ENCODE measurements at places on chromosomes 11 and 22.
A peak's percentile ranks its signal among the peaks of the same experiment; 100 is the strongest.

DNA sequence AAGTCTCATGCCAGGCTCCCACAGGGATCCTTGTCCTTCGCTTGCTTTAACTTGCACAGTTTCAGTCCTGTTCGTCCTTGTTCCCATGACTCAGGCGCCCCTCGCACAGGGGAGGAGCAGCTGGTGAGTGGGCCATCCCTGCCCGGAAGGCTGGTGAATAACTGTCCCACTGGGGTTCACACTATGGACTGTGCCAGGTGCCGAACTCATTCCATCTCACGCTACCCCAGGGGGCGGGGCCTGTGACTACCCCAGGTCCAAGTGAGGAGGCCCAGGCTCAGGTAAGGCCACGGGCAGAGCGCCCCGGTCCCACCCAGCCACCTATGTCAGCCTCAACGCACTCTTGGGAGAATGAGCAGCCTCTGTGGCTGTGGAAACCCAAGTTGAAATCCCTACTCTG lies 7.2 kb upstream of the CARD10 start:
- no peak for DNase-seq

DNA sequence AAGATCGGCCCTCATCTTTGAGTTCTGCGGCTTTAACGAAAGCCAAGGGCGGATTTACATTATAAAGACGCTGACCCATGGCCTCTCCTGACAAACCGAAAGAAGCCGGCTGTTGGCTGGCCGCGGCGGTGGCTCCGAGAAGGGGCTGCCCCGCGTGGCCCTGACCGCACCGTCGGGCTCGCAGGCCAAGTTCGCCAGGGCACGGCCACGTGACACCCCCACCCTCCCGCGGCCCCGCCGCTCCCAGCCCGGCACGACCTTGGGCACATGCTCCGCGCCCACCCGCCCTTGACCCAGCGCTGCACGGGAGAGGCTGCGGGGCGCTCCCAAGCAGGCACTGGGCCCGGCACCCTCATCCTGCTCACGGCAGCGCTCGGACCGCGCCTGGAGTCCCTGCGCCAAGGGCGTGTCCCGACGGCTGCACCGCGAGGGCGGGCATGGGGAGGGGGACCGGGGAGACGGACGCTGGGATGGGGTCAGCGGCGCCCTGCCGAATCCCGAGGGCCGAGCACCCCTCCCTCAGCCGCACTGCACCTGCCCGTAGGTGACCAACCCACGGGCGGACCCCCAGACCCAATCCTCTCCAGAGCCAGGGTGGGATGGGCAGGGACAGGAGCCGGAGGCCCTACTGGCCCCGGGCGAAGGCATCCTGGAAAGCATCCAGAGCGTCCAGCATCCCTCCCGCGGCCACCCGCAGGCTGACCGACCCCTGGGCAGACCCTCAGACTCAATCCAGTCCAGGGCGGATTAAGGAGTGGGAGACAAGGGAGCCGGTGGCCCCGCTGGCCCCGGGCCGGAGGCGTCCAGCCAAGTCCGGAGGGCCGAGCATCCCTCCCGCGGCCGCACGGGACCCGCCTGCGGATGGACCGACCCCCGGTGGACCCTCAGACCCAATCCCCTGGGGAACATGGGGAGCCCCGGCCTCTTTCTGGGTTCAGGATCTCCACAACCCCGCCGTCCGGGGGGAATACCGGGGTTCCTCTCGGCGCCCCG lies 759 bp downstream of the CPT1A start:
- DNase-seq = peak; percentile 27

DNA sequence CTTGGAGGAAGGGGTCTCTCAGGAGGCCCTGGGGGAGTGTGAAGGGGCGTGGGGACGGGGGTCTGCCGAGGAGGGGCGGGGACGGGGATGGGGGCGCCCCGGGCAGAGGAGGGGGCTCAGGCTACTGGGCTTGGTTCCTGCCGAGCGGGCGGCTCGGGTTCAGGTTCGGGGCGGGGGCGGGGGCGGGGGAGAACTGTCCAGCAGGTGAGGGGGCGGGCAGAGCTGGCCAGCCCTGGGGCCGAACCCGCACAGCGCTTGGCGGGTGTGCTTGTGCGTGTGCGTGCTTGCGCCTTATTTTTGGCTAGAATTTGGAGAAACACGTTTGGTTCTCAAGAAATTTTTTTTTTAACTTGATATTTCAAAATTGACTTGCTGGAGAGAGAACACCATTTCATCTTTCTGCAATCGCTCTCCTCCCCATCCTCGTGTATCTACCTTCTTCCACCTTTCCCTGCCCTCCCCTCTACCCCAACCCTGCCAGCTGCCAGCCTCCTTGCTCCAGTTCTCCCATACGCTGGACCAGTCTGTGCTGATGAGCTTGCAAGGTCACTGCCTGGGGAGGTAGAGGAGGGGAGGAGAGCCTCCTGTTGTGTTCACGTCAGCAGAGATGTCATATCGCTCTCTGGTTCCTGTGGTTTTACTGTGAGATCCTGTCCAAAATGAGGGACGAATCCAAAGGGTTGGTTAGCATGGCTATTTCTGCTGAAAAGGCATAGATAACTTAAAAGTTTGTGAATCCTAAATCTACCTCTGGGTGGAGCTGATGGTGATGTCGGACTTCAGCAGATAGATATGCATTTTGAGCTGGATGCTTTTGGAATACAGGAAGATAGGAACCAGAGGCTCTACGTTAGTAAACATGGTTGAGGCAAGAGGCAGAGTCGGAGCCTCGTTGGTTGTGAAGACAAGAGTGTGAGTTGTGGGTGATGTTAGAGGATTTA lies 668 bp downstream of the MADD start:
- DNase-seq = peak; percentile 60

GRCh38 chr11:64120951-64121569 lies 44.9 kb downstream of the MACROD1 start:
- DNase-seq = no peak

GRCh38 chr11:26558190-26558589 lies 13.9 kb downstream of the MUC15 start:
- no peak for DNase-seq

- peak; percentile 74 for DNase-seq
Observed at GRCh38 chr22:39598017-39598965, 27.7 kb downstream of the CACNA1I start.

GRCh38 chr11:127126986-127127385 lies 126.4 kb upstream of the KIRREL3 start:
- no peak for DNase-seq

DNA sequence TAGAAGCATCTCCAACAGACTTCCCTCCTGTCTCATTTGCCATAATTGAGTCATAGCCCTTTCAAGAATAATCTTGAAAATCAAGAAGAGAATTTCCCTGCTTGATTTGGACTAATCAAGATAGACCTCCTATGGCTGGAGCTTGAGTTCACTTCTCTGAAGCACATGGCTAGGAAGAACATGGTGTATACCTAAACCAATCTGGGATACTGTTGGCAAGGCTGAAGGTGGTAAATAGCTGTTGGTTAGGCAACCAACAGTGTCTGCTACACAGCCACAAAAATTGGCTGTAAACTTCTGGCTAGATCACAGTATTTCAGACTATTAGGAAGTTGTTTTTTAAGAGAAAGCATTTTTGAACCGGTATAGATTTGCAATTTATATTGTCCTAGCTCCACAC lies 4.9 kb downstream of the CRYAB start:
- DNase-seq = no peak

DNA sequence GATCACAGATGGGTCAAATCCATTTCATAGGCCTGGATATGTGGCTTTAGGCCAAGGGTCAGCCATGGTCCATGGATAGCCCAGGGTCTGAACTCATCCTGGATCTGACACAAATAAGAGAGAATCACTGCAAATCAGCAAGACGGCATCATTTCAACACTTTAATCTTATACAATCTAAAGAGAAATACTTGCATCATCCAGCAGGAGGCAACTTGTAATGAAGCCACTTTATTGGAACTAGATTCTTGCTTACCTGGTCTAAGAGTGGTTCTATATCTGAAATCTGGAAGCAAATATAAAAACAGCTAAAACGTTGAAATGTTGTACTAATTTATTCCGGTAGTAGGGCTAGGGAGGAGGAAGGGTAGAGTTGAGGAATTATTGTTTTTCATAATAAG lies 870.1 kb downstream of the JRKL start:
- DNase-seq = no peak

DNA sequence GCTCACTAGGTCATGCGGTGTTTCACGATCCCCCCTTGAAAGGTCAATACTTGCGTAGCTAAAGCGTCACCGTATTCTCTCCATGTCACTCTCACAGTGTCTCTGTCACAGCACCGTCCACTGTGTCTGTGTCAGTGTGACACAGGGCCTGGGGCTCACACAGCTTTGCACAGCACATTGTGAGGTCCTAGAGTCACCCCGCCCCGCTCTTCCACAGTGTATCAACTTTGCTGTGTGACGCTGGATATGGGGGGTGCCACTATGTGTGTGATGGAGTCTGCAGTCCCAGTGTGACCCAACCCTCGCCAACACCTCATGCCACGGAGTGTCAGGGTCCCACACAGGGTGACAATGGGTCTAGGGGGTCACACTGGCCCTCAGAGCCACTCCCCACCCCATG lies 583 bp downstream of the P4HA3 start:
- no peak for DNase-seq

DNA sequence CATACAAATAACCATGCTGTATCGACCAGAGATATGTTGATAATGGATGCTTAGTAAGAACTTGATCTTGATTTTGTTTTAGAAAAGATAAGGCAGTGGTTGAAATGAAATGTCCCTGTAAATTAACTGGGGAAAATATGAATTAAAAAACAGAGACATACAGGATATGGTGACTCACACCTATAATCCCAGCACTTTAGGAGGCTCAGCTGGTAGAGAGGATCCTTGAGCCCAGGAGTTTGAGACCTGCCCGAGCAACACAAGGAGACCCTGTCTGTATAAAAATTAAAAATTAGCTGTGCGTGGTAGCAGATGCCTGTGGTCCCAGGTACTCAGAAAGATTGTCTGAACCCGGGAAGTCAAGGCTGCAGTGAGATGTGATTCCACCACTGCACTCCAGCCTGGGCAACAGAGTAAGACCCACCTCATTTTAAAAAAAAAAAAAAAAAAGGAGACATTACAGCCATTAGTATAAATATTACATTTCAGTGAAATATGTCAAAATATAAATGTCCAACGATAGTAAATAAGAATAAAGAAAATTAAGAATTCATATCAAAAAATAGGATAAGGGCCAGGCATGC lies 4.6 kb downstream of the PICALM start:
- no peak for DNase-seq

- no peak for DNase-seq
Observed at GRCh38 chr22:41762980-41763779, 37.3 kb upstream of the CCDC134 start.

- no peak for DNase-seq
Observed at GRCh38 chr11:12687740-12688139, 13.5 kb downstream of the TEAD1 start.

- DNase-seq = no peak
Observed at GRCh38 chr22:25475257-25476022, 89.0 kb upstream of the GRK3 start.

DNA sequence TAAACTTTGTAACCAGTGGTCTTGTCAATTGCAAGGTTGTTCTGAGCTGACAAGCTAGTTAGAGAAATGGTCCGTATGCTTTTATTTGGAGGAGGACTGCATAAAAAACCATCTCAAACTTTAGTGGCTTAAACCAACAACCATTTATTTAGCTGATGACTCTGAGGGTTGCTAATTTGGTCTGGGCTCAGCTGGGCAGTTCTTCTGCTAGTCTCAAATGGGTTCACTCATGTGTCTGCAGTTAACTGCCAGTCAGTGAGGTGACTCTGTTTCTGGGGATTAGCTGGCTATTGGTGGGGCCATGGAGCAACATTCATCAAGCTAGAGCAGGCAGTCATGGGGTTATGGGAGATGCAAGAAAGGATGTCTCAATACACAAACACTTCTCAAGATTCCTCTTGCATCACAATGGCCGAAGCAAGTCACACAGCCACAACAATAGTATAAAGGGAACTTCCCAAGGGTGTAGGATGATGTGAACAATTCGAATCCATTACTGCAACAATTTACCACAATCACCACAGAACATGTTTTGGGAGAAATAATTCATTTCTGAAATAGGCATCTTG lies 521.9 kb downstream of the INSC start:
- no peak for DNase-seq

- DNase-seq = no peak
Observed at GRCh38 chr11:107696140-107696539, 15.7 kb downstream of the SLN start.

DNA sequence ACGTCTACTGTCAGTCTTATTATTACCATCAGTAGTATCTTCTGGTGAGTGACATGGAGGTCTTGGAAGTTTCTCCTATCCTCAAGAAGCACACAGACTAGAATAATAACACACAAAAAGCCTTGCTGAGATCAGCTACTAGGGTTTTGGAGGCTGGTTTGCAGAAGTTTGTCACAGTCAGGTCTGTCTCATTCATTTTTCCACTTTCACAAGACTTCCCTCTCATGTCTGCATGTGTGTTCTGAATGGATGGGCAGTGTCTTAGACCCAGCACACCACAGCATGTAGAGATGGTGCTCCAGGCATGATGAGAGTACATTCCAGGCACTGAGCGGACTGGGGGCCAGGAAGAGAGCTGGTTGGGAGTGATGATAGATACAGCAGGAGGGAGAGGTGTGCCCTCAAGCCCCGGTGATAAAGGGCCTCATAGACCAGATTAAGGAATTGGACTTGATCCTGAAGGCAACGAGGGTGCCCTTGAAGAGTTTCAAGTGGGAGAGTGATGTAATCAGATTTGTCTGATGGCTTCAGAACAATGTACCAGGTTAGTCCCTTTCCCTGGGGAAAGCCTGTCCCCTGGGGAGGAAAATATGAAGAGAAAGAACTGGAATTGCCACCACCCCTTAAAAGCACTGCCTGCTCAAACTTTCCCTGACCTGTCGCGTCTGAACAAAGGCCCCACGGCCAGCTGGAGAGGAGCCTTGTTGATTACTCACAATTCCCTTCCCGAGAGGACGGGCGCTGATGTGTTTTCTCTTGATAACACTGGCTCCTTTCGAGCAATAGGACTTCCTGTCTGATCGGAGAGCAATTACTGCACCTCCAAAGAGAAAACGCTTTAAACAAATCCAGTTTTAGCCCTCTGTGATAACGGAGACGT lies 45.1 kb upstream of the LMO2 start:
- DNase-seq = no peak

DNA sequence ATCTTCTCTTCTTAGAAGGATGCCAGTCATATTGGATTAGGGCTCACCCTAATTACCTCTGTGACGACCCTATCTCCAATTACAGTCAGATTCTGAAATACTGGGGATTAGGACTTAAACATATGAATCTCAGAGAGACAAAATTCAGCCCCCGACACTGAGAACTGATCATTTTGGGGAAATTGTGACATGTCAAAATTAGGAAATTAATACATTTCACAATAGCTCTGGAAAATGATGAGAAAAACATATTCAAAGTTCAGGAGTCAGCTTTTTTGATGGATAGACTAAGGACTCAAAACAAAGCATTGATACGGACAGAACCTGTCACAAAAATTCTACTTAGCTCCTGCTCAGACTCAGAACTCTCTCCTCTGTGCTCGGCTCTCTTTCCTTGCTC lies 40.8 kb downstream of the COMMD9 start:
- no peak for DNase-seq

DNA sequence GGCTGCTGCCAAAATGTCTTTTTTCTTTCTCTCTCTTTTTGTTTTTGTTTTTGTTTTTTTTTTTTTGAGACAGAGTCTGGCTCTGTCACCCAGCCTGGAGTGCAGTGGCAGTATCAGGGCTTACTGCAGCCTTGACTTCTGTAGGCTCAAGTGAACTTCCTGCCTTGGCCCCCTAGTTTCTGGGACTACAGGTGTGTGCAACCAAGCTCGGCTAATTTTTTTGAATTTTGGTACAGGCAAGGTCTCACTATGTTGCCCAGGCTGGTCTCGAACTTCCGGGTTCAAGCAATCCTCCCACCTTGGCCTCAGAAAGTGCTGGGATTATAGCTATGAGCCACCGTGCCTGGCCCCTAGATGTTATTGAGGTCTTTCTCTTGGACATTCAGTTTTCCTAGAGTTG lies 2.2 kb upstream of the DDX10 start:
- no peak for DNase-seq

GRCh38 chr11:10926801-10927211 lies 69.0 kb upstream of the ZBED5 start:
- no peak for DNase-seq
